Psoas muscle (tissue), 8 donors: ENCODE measurements at places on chromosomes 4 and X. TPM values are rescaled to one million over a fixed set of nuclear protein-coding genes. Genes with fewer than 3 reads are reported as not detected.
A peak's percentile ranks its signal among the peaks of the same experiment; 100 is the strongest.

LETM1 gene
- 25.1 TPM for polyA plus RNA-seq

ERAS gene
- polyA plus RNA-seq = not detected

PRDM5 gene
- 0.96 TPM for polyA plus RNA-seq

PAGE1 gene
- polyA plus RNA-seq = not detected

ZNF157 gene
- 0.07 TPM for polyA plus RNA-seq

LINC00632 gene
- polyA plus RNA-seq = 0.18 TPM

SLC34A2 gene
- polyA plus RNA-seq = under 0.01 TPM

HTR2C gene
- not detected for polyA plus RNA-seq

GLRA2 gene
- not detected for polyA plus RNA-seq

PITX2 gene
- polyA plus RNA-seq = 54.2 TPM

DNA sequence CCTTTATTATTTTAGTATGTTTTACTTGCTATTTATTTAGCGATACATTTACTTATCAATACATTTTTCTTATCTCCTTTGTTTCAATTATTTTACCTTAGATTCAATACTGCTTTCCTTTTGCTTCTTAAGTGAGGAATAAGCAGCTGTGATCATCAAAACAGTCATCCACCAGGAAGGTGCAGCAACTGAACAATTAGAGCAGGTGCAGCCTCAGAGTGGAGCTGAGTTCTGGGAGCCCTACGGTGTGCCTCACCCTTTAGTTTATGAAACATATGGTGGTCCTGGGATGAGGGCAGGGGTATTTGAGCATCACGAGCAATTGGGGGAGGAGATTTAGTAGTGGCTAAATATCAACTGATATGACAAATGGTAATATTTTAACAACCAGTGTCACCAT lies 111.0 kb downstream of the FRYL start:
- DNase-seq = no peak

- no peak for DNase-seq
Observed at GRCh38 chrX:154840856-154841255, 6.4 kb upstream of the SMIM9 start.

DNA sequence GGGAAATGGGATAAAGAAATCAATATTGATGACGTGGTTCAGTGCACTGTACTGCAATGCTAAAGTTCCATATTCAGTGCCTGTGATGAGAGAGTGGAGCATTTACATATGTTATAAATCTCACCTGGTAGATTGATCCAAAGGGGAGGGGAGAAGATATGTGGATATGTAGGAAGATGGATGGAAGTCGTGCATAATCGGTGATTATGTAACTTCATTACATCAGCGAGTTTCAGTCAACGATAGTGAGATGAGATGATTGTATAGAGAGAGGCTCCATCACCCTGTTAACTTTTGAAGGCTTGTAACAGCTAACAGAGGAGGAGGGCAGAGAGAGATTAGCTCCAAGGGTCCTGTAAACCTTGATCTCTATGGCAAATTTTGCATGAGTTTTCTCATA lies 1.8 kb downstream of the IL1RAPL1 start:
- DNase-seq = no peak

DNA sequence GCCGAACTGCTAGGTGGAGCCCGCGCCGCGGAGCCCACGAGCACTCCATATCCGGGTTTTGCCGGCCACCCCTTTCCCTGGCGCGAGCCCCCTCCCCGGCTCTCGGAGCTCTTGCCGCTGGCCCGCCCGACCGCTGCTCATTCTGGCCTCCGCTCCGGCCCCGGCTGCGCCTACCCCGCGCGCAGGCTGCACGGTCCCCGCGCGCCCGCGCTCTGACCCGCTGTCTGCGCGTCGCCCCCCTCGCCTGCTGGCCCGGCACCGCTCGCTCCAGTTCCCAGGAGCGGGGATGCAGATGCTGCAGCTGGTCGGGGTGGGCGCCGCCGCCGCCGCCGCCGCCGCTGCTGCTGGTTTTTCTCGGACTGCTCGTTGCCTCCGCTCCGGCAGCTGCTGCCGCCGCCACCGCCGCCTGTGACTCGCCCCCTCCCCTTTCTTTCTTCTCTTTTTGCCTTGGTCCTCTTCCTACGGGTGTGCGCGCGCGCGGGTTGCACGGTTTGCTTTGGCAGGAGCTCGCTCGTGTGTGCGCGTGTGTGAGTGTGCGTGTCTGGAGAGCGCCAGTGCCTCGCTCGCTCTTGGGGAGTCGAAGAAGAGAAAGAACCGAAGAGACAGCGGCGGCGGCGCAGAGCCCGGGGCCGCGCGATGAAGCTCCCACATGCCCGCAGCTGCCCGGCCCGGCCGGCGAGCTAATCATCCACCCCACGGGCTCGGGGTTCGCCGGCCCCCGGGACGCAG lies at the start of gene ADGRL3:
Gene ADGRL3, plus strand, starts transcription at position 140 of the 729 bp plus-strand sequence.
- no peak for DNase-seq

DNA sequence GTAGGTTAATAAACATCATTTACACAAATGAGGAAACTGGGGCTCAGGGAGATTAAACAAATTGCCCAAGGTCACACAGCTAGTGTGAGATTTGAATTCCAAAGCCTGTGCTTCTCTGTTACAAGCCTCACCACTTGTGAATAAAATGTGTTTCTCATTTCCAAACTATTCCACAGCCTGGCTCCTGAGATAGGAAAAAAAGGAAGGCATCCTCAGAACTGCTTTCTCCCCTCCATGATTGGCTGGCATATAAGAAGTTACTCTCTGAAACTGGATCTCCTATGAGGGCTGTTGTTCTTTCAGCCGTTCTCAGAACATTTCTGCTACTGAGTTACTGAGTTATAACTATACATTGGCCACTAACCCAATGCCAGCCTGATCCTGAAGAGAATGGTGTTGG lies 237.9 kb downstream of the MAML3 start:
- no peak for DNase-seq

- DNase-seq = no peak
Observed at GRCh38 chr4:7865533-7865932, 74.1 kb downstream of the AFAP1 start.

DNA sequence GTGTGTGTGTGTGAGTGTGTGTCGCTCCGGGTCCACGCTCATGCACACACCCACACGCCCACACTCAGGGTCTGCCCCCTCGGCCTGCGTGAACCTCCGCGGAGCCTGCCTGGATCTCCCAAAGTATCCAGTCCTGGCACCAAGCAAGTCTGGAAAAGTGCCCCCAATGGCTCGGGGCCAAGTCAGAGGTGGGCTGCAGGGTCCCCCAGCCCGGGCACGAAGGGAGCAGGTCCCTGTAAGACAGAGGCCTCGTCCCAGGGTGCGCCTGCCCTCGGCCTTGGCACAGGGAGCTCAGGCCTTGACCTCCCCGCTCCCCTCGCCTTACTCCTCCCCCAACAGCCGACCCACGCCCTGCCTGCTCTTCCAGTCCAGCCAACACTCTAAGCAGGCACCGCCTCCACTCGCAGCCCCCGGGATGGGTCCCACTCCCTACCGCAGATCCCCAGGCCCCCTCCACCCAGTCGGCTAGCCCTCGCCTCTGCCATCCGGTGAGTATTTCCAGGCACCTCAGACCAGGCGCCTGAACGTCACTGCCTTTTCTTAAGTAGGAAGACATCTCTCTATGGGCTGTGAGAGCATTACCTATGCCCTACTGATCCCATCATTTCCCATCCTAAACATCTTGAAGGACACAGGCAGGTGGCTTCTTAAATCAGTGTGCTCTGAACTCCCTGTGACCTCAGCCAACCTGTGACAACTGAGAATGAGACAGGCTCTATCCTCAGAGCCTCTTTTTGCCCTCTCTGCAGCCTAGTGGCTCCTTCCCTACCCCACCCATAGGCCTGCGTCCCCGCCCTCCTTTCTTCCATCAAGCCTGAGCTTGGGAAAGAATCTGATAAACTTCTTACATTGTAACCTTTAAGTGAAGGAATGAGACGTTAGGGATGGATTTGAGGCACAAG lies 704 bp downstream of the FAM114A1 start:
- DNase-seq = peak; percentile 47

DNA sequence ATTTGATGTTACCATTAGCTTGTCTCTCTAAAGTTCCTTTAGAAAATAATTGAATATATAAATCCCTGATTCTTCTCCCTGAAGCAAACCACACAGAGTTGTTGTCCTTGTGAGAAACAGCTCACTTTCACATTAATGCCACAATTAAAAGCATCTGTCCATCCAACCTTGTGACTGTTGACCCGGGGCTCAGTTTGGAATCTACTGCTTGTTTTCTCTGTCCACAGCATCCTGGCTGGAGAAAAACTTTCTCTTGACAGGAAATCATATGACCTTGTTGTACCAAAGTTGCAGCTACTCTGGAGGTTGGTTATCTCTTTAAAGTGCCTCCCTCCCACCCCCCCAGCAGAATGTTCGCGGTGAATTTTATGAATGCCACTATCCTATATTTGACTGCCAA lies 3.1 kb downstream of the PRKG2 start:
- no peak for DNase-seq

DNA sequence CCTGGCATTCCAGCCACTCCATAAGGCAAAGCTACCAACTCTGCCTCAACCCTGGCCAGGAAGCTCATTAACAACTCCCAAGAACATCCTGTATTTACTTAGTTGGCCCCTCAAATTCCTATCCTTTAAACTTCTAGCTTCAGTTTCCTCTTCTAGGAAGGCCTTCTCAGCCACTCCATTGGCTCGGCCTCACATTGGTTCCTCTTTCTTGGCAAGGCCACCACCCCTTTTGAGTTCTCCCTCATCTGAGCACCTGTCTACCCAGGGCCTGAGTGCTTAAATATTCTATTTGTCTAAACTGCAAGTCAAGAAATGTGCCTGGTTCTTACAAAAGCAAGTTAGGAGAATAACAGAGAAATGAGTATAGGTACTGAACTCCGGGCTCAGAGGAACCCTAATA lies 10.0 kb downstream of the SMC1A start:
- DNase-seq = no peak

GRCh38 chrX:128599632-128600031 lies 547.4 kb upstream of the ACTRT1 start:
- DNase-seq = no peak

GRCh38 chrX:11781133-11781532 lies 23.1 kb downstream of the MSL3 start:
- DNase-seq = no peak

DNA sequence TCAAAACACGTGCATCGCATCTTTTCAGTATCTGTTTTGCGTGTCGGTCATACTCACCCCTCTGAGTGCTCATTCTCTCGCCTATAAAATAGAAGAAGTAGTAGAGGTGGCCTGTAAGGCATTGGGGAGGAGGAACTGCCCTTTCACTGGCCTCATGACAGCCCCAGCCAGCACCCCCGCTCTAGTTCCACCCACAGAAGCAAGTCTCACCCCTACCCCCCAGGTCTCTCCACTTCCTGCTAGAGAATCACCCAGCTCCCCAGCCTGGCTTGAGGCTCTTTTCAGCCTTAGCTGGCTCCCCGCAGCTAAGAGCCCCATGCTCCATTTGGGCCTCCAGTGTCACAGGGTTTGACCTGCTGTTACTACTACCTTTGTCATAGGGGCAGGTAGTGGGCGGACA lies 11.8 kb downstream of the HDAC6 start:
- DNase-seq = no peak

DNA sequence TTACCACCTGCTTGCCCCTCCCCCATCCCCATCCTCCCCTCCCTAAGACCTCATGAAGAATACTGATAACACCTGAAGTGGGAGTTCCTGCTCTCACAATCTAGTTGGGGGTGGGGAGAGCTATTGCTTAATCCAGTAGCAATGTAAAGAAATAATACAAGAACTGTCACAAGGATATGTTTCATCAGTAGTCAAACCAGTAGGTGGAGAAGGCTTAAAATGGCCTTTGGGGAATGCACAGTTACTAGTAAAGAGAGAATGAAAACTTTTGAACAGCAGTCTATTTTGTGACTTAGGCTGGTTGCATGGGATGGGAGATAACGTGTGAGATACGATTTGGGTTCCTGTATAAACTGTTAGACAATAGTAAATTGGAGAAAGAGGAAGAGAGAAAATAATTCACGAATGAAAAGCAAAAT lies 6.0 kb downstream of the GALNT7 start:
- no peak for DNase-seq

DNA sequence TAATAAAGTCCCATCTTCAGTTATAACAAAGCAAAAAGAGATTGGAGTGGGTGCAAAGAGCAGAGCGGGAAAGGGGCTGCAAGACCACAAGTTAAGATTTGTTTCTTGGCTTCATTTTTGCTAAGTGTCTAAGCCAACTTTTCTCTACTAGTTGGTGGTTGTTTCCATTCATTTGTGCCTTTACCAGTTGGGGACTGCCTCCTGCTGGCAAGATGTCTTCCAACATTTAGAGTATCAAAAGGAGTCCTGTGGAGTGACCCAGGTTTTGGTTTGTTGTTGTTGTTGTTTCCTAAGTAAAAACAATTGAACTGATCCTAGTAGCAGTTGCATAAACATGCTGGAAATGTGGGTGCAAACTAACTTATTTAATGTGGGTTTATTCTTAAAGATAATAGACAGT lies 121.1 kb downstream of the SPATA18 start:
- no peak for DNase-seq

- DNase-seq = no peak
Observed at GRCh38 chr4:184475498-184475897, 1.1 kb upstream of the IRF2 start.

- DNase-seq = no peak
Observed at GRCh38 chrX:19824603-19825002, 62.8 kb downstream of the SH3KBP1 start.

DNA sequence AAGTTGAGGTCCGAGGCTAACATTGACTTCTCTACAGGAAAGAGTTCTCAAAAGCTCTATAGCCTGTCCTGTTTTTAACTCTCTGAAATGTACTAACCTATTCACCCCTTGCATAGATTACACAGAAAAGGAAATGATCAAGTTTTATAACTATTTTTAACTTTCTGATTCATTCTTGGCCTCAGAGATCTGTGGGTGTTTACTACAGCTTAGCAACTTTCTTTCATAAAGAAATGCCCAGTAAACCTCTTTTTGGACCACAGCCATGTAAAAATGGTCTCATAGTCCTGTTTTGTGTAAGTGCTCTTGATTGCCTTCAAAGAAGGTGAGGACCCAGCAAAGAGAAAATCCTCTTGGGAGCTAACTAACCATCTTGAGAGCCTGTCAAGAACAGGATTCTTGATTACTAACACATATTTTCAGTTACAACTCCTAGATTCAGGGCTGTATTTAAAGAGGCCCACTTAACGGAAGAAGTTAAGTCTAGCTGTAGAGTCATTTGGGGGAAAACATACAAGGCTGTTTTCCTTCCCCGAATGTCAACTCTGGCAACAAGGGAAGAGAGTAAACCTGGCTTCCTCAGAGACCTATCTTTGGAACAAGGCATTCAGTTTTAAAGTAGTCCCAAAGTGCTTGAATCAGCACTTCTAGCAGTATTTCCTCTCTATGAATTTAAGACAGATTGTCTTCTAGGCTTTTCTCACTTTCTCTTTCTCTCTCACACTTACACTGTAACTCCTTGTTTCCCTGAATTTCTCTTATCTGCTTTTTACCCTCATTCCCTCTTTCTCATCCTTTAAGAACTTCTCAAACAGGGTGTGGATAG lies 78.2 kb downstream of the IL21 start:
- no peak for DNase-seq
